ENCODE measurements at places on chromosomes 11 and 22. TPM values are rescaled to one million over a fixed set of nuclear protein-coding genes. Genes with fewer than 3 reads are reported as not detected.
A peak's percentile ranks its signal among the peaks of the same experiment; 100 is the strongest.

- DNase-seq, result no peak
These were observed 28.6 kb upstream of the NCAM1 start for GRCh38 chr11:112932593-112932992.

GRCh38 chr22:20553947-20554741 is 46.7 kb downstream of the MED15 start:
- no peak for DNase-seq

DNA sequence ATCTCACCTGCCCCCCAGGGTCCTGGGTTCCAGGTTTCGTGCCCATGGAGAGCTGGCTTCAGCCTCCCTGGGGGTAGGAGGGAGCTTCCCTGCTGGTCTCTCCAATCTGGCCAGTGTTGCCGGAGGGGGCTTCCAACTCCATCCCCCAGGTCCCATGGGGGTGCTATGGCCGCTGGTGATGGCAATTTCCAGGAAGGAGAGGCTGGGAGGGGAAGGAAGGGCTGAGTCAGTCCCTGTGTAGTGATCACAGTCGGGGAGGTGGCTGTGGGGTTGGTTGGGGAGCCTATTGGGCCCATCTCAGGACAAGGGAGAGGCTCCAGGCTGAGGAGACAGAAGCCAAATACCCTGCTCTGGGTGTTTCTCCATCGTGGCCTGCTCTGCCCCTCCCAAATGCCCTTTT is 5.7 kb upstream of the CDC42EP2 start:
- DNase-seq, result no peak

DNA sequence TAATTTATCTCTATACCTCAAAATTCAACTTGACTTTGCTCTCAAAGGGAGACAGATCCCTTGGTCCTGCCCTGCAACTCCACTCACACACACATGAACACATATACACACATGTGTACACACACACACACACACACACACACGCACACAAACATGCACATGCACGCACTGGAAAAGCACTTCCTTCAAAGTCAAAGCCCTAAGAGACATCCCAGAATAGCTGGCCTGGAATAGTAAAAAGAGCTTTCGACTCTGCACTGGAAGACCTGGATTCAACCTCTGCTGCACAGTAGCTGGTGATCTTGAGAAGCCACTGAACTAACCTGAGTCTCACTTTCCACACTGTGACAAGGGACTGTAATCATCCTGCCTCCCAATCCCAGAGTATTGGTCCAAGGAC is 26.8 kb downstream of the TENM4 start:
- DNase-seq, result no peak

- DNase-seq, result no peak
These were observed 461.2 kb downstream of the BRD1 start for GRCh38 chr22:49366437-49366836.

- DNase-seq, result no peak
These were observed 418 bp downstream of the ACO2 start for GRCh38 chr22:41469218-41469851.

GRCh38 chr22:46295277-46295971 is 1.2 kb upstream of the GTSE1 start:
- no peak for DNase-seq

DNA sequence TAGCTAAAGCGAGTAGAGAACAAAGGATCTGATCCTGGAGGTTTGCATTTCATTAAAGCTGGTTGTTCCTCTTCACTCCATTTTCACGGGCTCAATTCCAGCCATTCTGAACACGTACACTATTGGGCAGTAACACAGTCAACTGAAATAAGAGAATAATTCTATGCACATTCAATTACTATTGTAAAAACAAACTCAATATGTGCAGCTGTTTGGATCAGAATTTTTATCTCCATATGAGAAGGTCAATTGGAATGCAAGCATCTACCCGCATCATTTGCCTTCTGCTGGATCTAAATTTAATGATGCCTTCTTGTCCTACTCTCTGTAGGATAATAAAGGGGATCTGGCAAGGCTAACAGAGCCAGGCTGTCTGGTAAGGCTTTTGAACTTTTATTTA is 562.8 kb upstream of the CCDC179 start:
- no peak for DNase-seq

- no peak for DNase-seq
These were observed 28.5 kb upstream of the CSNK1E start for GRCh38 chr22:38345782-38346181.

- DNase-seq, result no peak
These were observed 20.6 kb upstream of the MUC5B start for GRCh38 chr11:1202154-1202775.

DNA sequence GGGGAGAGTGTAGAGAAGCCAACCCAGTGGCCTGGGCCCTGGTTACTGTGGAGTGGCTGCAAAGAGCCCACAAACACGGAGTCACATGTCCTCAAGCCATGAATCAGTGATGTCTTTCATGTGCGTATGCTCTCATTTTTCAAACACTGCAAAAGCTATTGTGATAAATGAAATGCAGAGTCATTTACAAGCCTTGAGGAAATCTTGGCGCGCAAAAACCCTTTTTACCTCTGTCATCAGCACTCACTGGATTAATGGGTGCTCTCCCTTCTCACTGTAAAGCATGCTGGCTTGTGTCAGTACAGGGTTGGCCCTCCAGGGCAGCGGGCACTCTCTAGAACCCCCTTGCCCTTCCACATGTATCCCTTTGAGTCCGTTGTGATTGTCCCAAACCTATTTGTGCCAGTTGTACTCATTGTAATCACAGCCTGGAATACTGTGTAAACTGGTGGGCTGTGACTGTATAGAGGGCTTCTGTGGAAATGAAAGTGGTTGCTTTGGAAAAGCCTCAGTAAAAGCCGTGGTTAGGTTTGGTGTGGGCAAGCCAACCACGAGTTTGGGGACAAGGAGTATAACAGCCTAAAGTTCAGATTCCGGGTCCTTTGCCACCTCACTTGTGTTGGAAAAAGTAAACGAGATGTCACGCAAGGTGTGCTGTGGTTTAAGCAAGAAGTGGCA is 10.4 kb downstream of the GNAZ start:
- no peak for DNase-seq

DNA sequence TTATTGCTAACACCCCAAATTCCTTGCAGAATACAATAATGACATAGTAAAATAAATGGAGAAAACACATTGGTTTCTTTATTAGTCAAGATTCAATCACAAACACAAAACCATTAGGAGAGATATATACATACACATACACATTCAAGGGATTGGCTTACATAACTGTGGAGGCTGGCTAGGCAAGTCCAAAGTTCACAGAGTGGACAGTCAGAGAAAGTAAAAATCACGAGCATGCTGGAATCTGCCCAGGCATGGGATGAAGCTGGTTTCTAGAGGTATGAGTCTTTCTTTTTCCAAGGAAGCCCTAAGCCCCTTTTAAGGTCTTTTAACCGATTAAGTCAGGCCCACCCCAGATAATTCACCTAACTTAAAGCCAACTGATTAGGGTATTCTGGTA is 13.6 kb upstream of the OR56B1 start:
- no peak for DNase-seq

- DNase-seq, result peak; percentile 31
These were observed 544.9 kb downstream of the TBC1D22A start for GRCh38 chr22:47307326-47307725.

- no peak for DNase-seq
These were observed 5.0 kb downstream of the INCENP start for GRCh38 chr11:62128835-62129234.

DNA sequence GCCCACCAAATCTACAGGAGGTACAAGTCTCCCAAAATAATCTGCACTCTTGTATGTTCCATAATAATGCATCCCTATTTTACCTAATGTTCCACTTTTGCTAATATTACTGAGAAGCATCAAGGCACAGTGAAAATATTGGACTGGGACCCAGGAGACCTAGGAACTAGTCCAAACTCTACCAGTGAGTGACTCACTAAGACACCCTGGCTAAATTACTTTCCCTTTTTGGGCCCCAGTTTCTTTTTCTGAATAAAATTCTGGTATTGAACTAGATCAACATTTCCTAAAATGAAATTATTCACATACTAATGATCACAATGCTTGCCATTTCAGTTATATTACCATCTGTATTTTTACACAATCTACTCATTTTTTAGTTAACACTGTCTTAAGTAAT is 19.6 kb downstream of the THAP12 start:
- DNase-seq, result no peak

DNA sequence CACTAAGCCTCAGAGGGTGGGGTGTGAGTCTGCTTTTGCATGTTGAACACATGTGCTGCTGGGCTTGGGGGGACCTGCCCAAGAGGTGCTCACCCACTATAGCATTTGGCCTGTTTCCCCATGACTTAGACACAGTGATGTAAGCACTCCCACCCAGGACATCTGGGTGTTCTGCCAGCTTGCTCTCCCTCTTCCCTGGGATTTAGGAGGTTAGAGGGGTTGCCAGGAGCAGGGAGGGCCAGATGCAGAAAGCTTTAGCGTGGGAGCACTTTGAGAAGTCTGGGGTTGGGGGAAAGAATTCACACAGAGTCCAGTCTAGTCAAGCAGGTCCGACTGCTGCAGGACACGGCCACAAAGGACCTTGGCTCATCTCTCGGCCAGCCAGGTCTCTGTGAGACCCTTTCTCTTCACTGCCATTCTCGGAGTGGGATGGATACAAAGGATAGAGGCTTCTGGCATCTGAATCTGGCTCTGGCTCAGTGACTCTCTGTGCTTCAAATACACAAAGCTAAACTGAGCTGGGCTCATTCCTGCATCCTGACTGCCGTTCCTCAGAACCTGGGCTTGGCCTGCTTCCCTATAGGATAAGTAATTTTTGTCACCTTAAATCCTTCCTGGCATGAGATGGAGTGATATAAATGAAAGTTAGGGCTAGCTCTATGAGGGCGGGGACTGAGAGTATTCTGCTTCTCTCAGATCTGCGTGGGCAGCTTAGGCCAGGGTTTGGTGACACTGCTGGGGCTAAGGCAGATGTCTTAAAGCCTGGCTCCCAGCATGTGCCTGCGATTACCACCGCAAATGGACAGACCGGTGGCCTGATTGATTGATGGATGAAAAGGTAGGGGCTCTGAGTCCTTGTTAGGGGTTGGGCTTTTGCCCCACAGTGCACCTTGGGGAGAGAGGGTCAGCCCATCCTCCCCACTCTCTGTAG is 14.5 kb downstream of the USP2 start:
- DNase-seq, result no peak

DNA sequence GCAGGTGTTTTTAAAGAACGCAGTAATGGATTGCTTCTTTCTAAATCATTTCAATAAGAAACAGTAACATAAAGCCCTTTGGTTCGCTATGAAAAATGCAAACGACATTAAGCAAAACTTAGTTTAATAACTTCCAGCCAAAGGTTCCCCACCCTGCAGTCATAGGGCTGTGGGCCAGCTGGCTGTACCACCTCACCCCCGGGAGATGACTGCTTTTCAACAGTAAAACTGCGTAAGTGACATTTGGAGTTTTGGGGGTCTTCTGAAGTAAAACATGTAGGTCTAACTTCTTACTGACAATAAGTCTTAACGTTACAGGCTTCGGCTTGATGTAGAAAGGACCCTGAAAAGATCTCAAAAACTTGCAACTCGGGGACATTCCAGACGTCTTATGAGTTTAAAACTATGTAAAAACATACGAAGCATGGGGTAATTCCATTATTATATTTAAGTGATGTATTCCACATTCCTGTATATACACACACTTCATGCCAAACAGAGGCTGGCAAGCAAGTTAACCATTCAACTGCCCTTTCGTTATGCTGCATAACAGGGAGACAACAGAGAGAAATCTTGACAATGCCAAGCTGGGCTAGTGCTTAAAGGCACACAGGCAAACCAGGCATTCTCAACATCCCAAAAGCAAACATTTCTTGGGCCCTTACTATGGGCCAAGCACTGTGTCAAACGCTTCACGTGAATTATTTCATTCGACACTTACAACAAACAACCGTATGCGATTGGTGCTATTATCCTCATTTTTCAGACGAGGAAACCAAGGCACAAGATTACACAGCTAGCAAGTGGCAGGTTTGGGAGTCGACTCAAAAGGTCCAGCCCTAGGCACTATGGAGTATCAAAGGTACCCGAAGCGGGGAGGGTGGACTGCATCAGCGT is 1.2 kb downstream of the MRTFA start:
- DNase-seq, result peak; percentile 28

- no peak for DNase-seq
These were observed at the start of gene LRRC4C for GRCh38 chr11:41459465-41460401. LRRC4C (minus strand) TSS chr11:41459652.

DNA sequence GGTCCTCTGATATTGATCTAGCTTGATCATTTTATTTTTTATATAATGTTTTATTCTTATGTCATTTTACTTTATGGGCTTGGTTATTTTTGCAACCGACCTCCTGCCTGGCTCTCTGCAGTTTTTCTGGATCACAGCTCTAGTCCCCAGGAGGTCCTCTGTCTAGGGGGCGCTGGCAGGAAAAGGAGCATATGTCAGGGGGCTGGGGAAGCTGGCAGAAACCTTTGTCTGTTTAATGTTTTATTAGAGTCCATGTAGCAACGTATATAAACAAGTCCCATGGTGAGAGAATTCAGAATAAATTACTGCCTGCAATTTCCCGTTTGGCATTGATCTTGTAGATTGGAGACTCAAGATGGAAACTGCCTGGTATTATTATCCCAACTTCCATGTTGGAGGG is 133.5 kb upstream of the ZBED5 start:
- no peak for DNase-seq

GRCh38 chr11:9052316-9052715 is 39.1 kb downstream of the SCUBE2 start:
- no peak for DNase-seq

DNA sequence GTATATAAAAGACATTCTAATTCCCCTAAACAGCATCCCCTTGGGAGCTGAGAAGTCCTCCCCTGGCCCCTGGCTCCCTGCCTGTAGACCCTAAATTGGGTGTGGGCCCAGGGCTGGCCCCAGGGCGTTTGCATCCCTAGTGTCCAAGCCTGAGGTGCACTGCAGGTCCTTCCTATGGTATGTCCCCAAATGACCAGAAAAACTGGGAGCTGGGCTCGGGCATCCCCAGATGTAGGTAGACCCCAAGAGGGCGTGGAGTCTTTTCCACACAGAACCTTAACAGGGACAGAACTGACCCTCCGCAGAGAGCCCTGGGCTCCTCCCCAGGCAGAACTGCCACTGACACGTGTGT is 782 bp upstream of the OSBPL5 start:
- DNase-seq, result no peak

- DNase-seq, result no peak
These were observed 406.6 kb downstream of the LARGE1 start for GRCh38 chr22:33513388-33514338.

The DSCAML1 gene
- not detected for total RNA-seq

The CARD18 gene
- not detected for total RNA-seq

The IL18 gene
- 189 TPM for total RNA-seq

The RAB3IL1 gene
- total RNA-seq, result 2.3 TPM

The C11orf87 gene
- total RNA-seq, result not detected

The THOC5 gene
- total RNA-seq, result 51.3 TPM

The OR8D1 gene
- not detected for total RNA-seq

The GGTLC2 gene
- total RNA-seq, result not detected

The SAA2 gene
- total RNA-seq, result 12.2 TPM

The B4GALNT4 gene
- 25.9 TPM for total RNA-seq

The OSBP2 gene
- total RNA-seq, result 276 TPM

The RAB36 gene
- 8.8 TPM for total RNA-seq

The PI4KA gene
- 39.0 TPM for total RNA-seq

The VSIG10L2 gene
- not detected for total RNA-seq

The RCOR2 gene
- total RNA-seq, result not detected

The SDHAF2 gene
- 34.6 TPM for total RNA-seq

Measured in MCF 10A (cell line).